Kidney (tissue), 22 donors: ENCODE measurements at places on chromosomes 6 and 20. TPM values are rescaled to one million over a fixed set of nuclear protein-coding genes. Genes with fewer than 3 reads are reported as not detected.

The HSD17B8 gene
- 26.6 TPM for total RNA-seq

The ZC2HC1B gene
- not detected for total RNA-seq

The FOXP4 gene
- total RNA-seq, result 33.2 TPM

The IL22RA2 gene
- not detected for total RNA-seq

The KHDRBS2 gene
- total RNA-seq, result 0.76 TPM

The GABRR1 gene
- not detected for total RNA-seq

The RIMS4 gene
- 0.13 TPM for total RNA-seq

The DOK5 gene
- total RNA-seq, result 5.4 TPM

The RANBP9 gene
- 29.0 TPM for total RNA-seq

The PRKN gene
- total RNA-seq, result 10.4 TPM

The GUCA1A gene
- not detected for total RNA-seq
